ENCODE measurements at places on chromosomes 4 and X.

GRCh38 chr4:93896516-93896915 lies 68.0 kb downstream of the ATOH1 start:
- DNase-seq = no peak

- DNase-seq = no peak
These were observed 144.2 kb downstream of the PDHA2 start for GRCh38 chr4:95984081-95984480.

DNA sequence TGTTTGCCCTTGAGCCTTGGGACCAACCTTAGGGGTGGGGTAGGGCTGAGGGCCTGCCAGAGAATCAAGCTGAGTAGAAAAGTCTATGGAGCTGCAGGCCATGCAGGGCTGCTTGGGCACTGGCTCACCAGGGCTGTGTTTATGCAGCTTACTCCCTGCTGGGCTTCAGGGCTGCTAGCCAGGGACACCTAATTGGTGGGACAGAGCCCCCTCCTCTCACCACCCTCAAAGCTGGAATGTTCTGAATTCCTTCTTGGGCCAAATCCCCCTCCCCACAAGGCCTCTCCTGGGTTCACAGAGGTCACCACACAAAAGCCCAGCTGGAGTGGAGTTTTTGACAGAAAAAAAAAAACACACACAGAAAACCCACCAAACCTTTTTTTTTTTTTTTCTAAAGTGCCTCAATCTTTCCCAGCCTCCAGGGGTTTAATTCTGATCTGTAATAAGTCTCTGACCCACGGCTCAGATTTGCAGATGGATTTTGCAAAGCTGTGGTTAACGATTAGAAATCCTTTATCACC lies at the start of gene CLDN2:
Gene CLDN2, plus strand, starts transcription at position 471 of the 521 bp plus-strand sequence. CDS start 7,827 bp downstream, outside the sequence.
- no peak for DNase-seq

DNA sequence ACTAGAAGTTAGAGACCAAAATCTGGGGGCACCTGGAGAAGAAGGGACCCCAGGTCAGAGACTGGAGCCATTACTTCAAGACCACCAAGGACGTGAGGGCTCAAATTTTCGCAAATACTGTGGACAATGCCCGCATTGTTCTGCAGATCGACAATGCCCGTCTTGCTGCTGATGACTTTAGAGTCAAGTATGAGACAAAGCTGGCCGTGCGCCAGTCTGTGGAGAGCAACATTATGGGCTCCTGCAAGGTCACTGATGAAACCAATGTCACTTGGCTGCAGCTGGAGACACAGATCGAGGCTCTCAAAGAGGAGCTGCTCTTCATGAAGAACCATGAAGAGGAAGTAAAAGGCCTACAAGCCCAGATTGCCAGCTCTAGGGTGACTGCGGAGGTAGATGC lies 101.2 kb downstream of the NCAPG start:
- DNase-seq = no peak

DNA sequence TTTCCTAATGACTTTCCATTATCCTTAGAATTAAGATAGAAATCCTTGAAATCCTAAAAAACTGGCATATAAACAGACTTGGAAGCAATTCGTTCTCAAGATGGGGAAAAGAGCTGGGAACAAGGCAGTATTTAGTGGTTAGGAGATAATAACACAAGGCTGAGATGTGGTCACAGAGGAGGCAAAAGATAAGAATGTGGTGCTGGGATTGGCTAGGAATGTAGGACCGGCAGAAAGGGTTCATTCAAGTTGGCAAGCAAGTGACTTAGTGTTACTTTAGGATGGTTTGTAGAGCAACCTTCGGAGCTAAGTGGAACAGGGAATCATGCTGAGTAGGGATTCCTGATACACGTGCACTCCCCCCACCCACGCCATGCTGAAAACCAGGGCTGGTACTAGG lies 121.9 kb upstream of the RPS6KA3 start:
- DNase-seq = no peak
